ENCODE measurements at places on chromosomes 13 and 19. TPM values are rescaled to one million over a fixed set of nuclear protein-coding genes. Genes with fewer than 3 reads are reported as not detected.

- no peak for DNase-seq
Measured at GRCh38 chr19:2560369-2560768, 84.4 kb downstream of the GADD45B start.

DNA sequence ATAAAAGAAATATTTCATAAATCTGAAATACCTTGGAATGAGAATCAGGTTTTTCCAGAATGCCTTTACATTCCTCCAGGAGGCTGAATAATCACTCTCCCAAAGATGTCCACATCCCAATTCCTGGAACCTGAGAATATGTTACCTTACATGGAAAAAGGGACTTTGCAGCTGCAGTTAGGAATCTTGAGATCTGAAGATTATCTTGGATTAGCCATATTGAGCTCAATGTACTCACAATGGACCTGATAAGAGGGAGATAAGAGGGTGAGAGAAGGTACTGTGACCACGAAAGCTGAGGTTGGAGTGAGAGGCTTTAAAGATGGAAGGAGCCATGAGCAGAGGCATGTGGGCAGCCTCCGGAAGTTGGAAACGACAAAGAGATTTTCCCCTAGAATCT lies 36.8 kb upstream of the MBNL2 start:
- no peak for DNase-seq

The KASH5 gene
- polyA plus RNA-seq, result not detected

DNA sequence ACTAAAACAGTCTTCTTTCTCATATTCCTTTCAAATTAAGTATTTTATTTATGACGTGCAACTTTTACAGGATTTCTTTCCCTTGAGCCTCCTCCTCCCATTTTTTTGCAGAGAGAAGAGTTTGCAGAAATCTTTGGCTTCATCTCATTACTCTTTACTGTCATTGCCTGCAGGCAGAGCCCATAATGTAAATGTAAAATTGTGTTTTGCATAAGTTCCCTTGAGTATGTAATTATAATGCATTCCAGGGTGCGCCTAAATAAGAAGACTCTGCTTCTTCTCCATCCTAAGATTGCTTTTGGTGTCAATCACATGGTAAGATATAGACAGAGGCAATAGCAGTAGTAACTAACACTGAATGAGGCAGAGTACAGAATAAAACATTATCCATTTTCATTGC lies 23.0 kb downstream of the MIR17HG start:
- no peak for DNase-seq

GRCh38 chr13:100075700-100076587 lies 12.9 kb upstream of the PCCA start:
- no peak for DNase-seq

The ZNF256 gene
- polyA plus RNA-seq, result 3.7 TPM

The PSG7 gene
- not detected for polyA plus RNA-seq

GRCh38 chr13:98348466-98349200 lies 171.6 kb upstream of the RNF113B start:
- no peak for DNase-seq

- peak; percentile 90 for DNase-seq
Measured at GRCh38 chr19:57830071-57830602, at the start of gene ZNF587B. TSS of gene ZNF587B (plus strand) at chr19:57830299. CDS start at chr19:57830529, 230 bp downstream.

DNA sequence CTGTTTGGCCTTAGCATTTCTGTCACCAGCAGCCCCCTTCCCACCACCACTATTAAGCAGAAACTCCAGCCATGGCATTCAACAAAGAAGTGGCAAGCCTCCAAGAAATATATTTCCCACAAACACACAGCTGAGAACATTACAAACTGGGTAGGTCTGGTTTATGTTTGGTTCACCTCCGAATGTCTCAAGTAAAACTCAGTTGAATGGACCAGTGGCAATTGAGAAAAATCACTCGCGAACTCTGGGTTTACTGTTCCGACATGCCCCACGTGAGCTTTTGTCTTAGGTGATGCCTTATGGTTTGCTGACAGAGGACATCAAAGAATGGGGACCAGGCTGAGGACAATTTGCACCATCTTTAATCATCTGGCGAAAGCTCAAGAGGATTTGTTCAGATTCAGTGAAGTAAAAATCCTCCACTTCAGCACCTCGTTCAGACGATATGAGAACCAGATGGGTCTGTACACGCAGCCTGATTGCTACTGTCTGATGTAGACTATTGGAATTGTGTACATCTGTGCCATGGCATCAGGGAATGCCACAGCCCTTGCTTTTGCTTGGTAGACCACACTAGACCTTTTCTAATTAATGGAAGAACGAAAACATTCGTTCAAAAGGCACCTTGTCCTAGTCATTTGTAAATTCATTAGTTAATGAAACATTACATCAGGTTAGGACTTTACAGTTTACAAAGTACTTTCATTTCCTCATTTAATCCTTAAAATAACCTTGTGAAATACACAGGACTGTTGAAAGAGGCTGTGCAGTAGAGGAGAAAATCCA lies 59.4 kb downstream of the SLC10A2 start:
- DNase-seq, result peak; percentile 17

DNA sequence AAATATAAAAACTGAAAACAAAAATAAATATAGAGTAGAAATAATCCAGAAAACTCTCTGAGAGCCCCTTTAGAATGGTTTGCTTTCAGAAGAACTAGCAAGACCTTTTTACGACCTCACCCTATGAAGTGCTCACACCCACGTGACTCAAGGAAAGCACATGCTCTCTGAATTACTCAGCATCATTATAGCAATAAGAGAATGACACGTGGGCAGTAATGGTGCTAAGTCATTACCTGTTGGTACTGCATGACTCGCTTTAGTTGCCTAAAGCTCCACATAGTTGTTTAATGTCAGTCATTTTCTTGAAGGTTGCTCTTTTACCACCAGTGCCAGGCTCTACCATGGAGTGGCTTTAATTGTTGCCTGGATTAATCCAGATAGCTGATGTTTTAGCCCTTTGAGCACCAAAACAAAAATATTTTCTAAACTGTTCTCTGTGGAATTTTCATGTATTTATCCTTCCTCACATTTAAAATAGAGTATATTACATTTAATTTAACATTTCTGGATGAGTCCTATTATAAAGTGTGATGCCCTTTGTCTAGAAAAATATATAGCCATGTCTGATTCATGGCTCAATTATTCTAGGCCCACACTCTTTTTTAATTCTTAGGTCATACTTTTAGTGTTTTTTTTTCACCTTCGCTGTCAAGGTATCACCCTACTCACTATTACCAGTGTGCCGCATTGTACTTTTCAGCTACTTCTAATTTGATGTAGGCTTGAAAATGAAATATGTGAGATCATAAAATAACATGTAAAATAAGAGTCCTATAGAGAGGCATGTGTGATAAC lies 56.8 kb downstream of the THSD1 start:
- DNase-seq, result peak; percentile 71

- DNase-seq, result no peak
Measured at GRCh38 chr19:35076657-35077056, 35.1 kb downstream of the HPN start.

DNA sequence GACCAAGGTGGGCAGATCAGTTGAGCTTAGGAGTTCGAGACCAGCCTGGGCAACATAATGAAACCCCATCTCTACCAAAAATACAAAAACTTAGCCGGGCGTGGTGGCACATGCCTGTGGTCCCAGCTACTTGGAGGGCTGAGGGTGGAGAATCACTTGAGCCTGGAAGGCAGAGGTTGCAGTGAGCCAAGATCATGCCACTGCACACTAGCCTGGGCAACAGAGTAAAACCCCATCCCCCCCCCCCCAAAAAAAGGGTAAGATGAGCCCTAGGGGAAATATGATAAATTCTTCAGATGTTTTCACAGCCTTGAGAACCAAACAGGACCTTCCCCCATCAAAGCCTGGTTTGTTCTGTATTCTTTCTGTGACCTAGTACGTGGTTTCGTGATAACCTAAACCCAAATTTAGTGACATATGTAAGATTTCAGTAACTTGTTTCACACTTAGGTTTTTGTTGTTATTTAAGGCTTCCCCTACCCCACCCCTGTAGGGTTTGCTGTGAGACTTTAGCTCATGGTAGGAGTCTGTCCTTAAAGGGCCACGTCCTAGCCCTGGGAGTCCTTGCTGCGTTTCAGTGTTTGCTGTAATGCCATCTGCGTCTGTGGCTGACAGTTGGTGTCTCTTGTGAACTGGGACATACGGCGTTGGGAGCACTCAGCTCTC lies 49.6 kb downstream of the MYO9B start:
- no peak for DNase-seq

The PRKD2 gene
- polyA plus RNA-seq, result 37.9 TPM

GRCh38 chr13:113654175-113654560 lies 3.8 kb downstream of the ATP4B start:
- no peak for DNase-seq

DNA sequence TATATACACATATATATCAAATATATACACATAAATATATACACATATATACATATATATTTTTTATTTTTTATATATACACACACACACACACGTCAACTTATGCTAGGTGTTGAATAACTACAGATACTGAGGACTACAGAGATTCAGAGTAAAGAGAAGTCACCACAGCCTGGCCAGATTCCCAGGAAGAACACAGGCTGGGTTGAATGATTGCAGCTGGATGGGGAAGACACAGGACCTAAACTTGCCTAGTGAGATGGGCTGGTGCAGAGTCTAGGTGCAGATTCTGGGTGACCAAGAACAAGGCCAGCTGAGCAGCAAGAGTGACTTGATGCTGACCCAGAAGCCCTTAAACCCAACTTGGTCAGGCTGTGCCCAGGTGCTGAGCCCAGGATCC lies 241.3 kb downstream of the KCTD12 start:
- no peak for DNase-seq

DNA sequence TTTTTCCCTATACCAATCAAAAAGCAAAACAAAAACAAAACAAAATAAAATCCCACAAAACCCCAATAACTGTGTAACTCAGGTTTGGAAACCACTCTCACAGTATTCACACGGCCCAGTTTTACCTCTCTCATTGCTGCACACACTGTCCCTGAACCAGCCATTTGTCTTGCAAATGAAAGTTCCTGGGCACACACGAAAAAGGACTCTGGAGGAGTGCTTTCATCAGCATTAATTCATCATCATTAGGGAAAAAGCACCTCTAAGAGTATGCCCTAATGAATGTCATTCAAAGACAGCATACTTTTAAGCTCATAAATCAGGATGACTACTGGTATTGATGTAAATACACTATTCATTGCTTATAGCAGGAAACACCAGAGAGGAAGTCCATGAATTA lies 306.3 kb downstream of the DNAJC15 start:
- DNase-seq, result no peak

DNA sequence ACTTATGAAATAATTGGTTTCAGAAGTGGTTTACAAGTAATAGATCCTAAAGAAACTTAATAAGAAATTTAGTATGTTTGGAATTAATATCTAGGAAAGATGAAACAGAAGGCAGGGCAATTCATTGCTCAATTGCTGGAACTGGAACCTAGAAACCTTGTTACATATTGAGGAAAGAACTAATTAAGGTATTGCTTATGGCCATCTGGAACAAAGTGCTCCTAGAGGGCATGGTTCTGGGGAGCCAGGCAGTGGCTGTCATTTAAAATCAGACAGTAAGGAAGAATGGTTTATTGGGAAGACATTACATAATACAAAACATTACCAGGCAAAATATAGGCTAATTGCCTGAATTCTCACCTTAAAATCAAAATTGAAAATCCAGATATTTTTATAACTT lies 224.1 kb downstream of the SLITRK6 start:
- no peak for DNase-seq

DNA sequence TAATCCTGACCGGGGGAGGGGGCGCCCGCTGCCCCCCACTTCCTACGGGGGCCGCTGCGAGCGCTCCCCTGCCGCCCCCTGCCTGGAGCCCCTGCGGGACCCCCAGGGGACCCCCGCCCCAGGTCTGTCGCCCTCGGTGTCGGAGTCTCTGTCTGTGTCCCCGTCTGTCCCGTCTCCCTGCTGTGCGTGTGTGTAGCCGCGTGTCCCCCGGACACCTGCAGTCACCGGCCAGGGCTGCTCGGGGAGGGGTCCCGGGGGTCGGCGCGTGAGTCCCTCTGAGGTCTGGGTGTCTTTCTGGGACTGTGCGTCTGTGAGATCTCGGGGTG lies 7.7 kb upstream of the NFIC start:
- DNase-seq, result no peak

The FGF9 gene
- 2.3 TPM for polyA plus RNA-seq

- DNase-seq, result no peak
Measured at GRCh38 chr13:50923272-50923671, 13.7 kb downstream of the RNASEH2B start.

DNA sequence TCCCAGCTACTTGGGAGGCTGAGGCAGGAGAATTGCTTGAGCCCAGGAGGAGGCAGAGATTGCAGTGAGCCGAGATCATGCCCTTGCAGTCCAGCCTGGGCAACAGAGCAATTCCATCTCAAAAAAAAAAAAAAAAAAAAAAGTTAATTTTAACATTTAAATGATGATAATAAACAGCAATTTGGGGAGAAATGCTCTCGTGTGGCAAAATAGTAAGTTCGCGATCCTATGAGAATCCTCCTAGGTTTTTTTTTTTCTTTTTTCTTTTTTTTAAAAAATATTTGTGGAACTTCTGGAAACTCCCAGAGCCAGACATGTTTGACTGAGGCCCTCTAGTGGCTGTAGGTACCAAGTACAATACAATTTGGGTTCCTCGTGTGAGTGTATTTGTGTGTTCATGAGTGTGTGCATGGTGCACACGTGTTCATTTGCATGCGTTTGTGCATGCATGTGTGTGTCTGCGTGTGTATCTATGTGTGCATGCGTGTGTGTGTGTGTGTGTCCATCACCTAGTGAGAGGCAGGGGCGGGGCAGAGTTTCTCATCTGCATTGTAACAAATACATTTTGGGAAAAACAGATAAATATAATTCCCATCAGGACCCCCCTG lies 31.2 kb downstream of the TMPRSS9 start:
- DNase-seq, result peak; percentile 81

DNA sequence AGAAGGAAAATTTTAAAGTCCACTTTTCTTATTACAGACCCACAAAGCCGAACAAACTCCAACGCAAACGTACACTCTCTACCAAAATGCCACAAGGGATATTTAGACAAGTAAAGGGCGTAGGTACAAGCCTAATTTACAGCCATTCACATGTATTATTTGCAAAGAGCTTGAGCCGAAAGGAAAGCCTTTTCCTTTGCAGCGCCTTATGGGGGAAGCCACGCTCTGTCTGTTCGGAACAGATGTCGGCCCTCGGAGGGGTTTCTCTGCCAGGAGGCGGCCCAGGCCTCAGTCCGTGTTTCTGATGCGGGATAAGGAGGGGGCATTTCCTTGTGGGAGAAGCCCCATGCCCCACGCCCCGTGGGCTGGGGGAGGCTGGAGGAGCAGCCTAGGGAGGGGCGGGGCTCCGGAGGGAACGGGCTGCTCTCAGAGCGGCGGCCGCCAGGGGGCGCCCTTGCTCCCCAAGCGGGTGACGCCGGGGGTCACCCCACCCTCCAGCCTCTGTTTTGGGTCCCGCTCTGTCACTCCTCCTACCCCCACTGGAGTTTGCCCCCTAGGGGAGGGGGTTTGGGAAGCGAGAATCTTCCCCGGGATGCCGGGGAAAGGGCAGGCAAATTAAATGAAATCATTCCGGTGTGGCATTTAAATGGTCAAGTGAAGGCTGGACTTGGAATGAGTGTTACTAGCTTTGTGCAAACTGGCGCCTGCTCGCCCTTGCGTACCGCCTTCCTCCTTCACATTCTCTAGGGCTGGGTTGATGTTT lies 2.9 kb downstream of the HTR2A start:
- peak; percentile 87 for DNase-seq
